ENCODE measurements at places on chromosomes 1 and 21. TPM values are rescaled to one million over a fixed set of nuclear protein-coding genes. Genes with fewer than 3 reads are reported as not detected.

- DNase-seq = no peak
These were observed 186.1 kb downstream of the NTNG1 start for GRCh38 chr1:107326824-107327445.

- no peak for DNase-seq
These were observed 132.1 kb downstream of the ETS2 start for GRCh38 chr21:38937844-38938243.

DNA sequence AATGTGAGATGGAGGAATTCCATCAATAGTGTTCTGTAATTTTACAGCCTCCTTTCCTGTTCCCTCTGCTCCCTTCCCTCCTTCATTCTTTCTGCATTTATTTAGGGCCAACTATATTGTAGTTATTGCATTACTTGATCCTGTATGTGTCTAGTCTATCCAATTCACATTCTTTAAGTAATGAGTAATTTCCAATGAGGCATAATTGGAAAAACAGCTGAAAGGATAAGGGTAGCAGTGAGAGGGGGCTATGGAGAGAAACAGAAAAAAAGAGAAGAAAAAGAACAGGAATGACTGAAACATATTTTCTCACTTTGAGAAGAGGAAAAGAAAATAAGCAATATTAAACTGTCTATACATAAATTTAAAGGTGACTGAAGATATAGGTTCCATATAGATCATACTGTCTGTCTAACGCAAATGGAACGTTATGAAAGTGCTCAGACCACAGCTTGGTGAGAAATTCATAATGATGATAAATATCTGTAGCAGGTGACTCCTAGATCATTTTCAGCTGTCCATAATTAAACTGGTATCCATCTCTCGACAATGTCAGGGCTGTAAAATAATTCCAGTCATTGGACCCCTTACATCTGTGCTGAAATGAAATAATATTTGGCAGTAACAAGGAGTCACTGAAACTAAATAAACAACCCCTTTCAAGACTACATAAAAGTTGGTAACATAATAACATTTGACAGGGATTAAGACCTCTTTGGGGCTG is 61.8 kb downstream of the SPAG17 start:
- no peak for DNase-seq

DNA sequence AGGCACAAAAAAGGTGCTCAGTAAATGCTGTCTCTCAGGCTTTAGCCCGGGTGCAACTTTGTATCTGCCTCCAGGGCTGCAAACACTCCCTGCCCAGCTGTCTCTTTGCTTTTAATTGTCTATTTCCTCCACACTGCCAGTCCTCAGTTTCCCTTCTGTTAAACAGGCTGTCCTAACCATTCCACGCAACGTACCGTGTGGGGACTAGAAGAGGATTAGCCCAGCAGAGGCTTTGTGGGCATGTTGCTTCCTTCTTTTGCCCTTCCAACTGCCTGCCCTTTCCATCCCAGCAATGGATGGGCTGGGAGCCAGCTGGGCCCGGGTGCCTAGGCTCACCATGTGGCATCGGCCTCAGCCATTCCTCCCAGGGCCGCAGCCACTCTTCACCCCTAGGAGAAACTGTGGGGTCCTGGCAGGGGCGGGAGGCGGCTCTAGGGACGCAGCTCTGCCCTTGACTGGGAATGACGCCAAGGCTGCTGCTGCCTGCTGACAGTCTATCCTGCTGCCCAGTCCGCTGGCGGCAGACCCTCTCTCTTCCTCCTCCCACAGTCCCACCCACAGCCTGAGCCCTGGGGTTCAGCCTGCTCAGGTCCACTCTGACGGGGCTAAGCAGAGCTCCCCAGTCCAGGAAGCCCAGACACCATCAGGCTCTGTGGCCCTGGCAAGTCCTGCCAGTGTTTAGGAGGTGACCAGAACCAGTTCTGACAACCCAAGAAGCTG is 40.6 kb upstream of the LRP8 start:
- peak; percentile 17 for DNase-seq

- DNase-seq = no peak
These were observed 90.8 kb upstream of the ERRFI1 start for GRCh38 chr1:8116894-8117264.

DNA sequence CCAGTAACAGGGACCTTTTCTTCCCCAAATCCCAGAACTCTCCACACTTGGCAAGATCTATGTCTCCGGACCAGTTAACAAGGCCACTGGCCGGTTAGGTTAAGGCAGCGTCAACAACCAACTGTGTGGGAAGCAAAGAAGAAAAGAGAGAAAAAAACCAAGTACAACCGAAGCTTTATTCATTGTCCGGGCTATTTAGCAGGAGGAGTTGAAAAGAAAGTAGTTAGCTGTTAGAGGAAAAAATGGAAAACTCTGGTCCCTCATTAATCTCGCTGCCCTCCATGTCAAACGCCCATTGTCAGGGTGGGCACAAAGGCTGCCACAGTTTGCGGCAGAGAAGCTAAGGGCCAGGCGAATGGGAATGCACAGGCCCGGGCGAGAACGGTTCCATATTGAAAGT is 49.3 kb upstream of the GRIK3 start:
- DNase-seq = no peak

GRCh38 chr1:65509912-65510680 is 89.6 kb downstream of the LEPR start:
- no peak for DNase-seq

DNA sequence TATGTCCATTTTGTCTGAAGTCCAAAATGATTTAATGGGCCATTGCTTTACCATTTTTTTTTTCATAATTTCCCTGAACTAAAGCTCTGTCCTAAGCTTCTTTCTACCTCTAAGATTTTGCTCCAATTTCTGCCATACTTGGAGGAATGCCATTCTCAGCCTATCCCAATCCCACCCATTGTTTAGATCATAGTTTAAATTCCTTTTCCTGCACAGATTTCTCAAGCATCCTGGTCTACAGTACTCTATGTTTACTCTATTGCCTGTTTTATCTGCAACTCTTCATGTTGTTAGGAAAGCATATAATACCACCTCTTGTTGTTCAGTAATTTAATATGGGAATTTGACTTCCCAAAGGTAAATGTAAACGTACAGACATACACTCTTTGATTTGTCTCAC is 30.8 kb downstream of the ADAMTS1 start:
- no peak for DNase-seq

- DNase-seq = no peak
These were observed 577.3 kb upstream of the ZP4 start for GRCh38 chr1:238468068-238468467.

GRCh38 chr1:51070011-51070410 is 32.0 kb upstream of the C1orf185 start:
- DNase-seq = no peak

DNA sequence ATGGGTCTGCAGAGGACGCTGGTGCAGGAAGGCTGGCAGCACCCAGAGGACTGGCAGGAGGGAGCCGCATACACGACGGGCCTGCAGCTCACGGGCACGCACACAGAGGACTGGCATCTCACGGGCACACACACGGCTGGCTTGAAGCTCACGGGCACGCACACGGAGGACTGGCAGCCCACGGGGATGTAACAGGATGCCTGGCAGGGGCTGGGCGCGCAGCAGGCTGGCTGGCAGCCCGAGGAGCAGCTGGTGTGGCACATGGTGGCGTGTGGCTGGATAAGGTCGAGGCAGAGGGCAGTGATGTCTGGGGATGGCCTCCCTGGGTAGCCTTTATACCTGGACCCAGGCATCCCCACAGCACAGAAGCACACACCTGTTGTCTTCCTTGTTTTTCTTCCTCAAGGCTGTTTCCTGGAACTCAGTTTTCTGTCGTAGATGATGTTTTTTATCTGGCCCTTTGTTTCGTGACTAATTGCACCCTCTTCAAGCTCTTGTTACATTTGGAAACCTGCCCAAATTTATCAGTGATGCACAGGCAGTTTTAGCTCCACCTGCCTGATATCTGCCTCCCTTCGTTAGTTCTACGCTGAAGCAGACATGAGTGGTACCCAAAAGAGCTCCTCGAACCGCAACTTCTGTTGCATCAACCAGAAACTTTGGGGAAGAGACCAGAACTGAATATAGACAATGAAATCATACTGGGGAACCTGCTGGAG is at the start of gene KRTAP12-1:
Gene KRTAP12-1 (minus strand): TSS at position 303 of the 719 bp plus-strand sequence. CDS start 40 bp downstream, at position 263.
- peak; percentile 77 for DNase-seq

GRCh38 chr1:159938905-159939677 is 6.3 kb downstream of the IGSF9 start:
- no peak for DNase-seq

GRCh38 chr1:76933847-76934815 is 66.9 kb downstream of the ST6GALNAC5 start:
- DNase-seq = no peak

GRCh38 chr1:31502926-31503511 is 73.3 kb upstream of the TINAGL1 start:
- peak; percentile 42 for DNase-seq

DNA sequence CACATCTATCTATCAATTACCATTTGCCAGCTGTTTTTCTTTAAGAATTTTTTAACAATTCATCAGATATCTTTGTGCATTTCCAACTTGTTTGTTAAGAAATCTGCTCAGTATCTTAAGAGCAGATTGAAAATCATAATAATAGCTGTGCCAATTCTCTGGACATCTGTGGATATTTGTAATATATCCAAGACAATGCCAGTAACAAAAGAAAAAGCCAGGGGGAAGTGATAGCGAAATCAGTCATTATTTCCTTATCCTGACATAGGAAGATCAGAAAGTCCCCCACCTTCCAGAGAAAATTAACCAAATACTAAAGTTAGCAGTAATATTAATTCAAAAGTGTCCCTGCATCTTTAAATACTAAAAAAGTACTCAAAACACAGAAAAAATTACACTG is 217.1 kb downstream of the RERE start:
- DNase-seq = no peak

- DNase-seq = peak; percentile 45
These were observed 33.0 kb downstream of the PIK3C2B start for GRCh38 chr1:204461331-204462228.

DNA sequence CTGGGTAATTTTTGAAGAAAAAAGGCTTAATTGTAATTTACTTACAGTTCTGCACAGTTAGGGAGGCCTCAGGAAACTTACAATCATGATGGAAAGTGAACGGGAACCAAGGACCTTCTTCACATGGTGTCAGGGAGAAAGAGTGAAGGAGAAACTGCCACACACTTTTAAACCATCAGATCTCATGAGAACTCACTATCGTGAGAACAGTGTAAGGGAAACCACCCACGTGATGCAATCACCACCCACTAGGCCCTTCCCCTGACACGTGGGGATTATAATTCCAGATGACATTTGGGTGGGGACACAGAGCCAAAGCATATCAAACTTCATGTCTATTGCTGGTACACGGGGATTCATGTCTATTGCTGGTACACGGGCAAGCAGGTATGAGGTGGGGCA is 5.3 kb upstream of the SFT2D2 start:
- DNase-seq = no peak

GRCh38 chr1:226877669-226878068 is 7.3 kb downstream of the PSEN2 start:
- no peak for DNase-seq

GRCh38 chr1:236009857-236010256 is 55.0 kb downstream of the NID1 start:
- no peak for DNase-seq

- DNase-seq = no peak
These were observed 443.9 kb downstream of the DSCAM start for GRCh38 chr21:40402884-40403582.

- DNase-seq = no peak
These were observed 3.6 kb downstream of the CERS2 start for GRCh38 chr1:150970808-150971582.

- DNase-seq = no peak
These were observed 20.9 kb downstream of the ITSN1 start for GRCh38 chr21:33663241-33663640.

GRCh38 chr1:27099135-27099586 is 55.8 kb downstream of the SLC9A1 start:
- no peak for DNase-seq

DNA sequence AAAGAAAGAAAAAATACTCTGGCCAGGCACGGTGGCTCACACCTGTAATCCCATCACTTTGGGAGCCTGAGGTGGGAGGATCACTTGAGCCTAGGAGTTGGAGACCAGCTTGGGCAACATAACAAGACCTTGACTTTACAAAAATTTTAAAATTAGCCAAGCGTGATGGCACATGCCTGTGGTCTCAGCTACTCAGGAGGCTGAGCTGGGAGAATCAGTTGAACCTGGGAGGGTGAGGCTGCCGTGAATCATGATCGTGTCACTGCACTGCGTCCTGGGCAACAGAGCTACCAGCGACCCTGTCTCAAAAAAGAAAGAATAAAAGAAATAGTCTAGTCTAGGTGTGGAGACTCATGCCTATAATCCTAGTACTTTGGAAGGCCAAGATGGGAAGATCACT is 22.3 kb downstream of the RRP1B start:
- DNase-seq = no peak

DNA sequence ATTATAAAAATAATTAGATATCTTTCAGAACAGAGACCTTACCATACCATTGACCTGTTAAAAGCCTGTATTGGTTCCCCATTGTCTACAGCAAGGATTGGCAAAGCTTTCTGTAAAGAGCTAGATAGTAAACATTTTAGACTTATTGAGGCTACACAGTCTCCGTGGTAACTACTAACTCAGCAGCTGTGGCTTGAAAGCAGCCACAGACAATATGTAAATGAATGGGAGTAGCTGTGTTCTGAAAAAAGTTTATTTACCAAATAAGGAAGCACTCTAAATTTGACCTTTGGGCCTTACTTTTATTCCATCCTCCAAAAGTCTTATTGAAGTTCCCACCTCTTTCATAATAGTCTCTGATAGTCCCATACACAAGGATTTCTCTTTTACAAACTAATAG is 39.7 kb downstream of the NUP210L start:
- DNase-seq = no peak

GRCh38 chr1:79745929-79746328 is 739.4 kb upstream of the ADGRL4 start:
- no peak for DNase-seq

GRCh38 chr1:95089650-95090287 is 17.0 kb upstream of the ALG14 start:
- DNase-seq = no peak

- no peak for DNase-seq
These were observed 149.3 kb downstream of the HUNK start for GRCh38 chr21:32022146-32022545.

GRCh38 chr1:158793604-158794003 is 12.6 kb upstream of the OR6N2 start:
- no peak for DNase-seq

- no peak for DNase-seq
These were observed 4.5 kb downstream of the TMEM125 start for GRCh38 chr1:43274125-43274803.

The POLR3C gene
- 15.9 TPM for total RNA-seq

The CFHR3 gene
- total RNA-seq = not detected

The ADGRB2 gene
- 1.2 TPM for total RNA-seq

The GBP7 gene
- not detected for total RNA-seq

The LCE1C gene
- not detected for total RNA-seq

The HSD11B1 gene
- 3.1 TPM for total RNA-seq

The KIAA1614 gene
- total RNA-seq = 5.0 TPM

The TTLL10 gene
- 4.2 TPM for total RNA-seq

All from upper lobe of left lung (tissue), 6 donors.